ENCODE measurements at places on chromosomes 7 and 10. TPM values are rescaled to one million over a fixed set of nuclear protein-coding genes. Genes with fewer than 3 reads are reported as not detected.
A peak's percentile ranks its signal among the peaks of the same experiment; 100 is the strongest.

AKR1C8 gene
- 0.33 TPM for total RNA-seq

LIPJ gene
- total RNA-seq, result not detected

RTKN2 gene
- total RNA-seq, result 5.1 TPM

ACTL6B gene
- total RNA-seq, result not detected

ZNF804B gene
- total RNA-seq, result not detected

FAM25G gene
- total RNA-seq, result not detected

NRCAM gene
- not detected for total RNA-seq

FANK1 gene
- total RNA-seq, result 0.50 TPM

FAM24B gene
- 8.1 TPM for total RNA-seq

NME8 gene
- total RNA-seq, result not detected

OPALIN gene
- not detected for total RNA-seq

GRCh38 chr10:33465747-33466146 is 131.3 kb upstream of the NRP1 start:
- no peak for DNase-seq

DNA sequence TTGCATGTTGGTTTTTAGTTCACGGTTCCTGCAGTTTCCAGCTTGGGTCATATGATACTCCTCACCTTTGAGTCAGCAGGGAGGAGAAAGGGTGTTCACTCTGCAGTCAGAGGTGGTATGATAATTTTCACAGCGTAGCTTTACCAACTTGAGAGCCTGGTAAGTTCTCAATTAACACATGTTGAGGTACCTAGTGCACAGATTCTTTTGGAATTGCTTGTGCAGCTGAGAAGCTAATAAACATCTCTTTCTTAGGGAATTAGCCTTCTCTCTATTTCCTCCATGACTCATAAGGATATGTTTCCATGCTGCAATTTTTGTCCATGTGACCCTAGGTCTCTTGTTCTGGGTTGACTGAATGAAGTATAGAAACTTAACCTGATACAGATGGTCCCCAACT is 166.6 kb downstream of the KIF20B start:
- DNase-seq, result no peak

DNA sequence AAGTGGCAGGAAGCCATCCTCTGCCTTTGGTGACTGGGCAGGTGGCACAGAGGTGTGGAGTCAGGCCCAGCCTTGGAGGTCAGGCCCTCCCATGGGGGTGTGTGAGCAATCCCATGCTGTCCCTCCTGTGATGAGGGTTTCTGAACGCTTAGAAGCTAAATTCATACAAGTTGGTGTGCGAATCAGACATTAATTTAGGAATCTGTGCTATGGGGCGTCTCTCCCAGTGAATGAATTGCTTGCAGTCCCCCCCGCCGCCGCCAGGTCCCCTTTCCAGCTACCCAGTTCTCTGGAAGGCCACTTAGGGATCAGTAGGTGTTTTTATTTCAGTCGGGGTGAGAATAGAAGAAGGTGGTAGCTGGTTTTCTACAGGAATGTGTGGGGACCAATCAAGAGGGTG is 37.5 kb downstream of the LRRC18 start:
- no peak for DNase-seq

- DNase-seq, result no peak
Observed at GRCh38 chr7:125218076-125218475, 288.5 kb upstream of the POT1 start.

DNA sequence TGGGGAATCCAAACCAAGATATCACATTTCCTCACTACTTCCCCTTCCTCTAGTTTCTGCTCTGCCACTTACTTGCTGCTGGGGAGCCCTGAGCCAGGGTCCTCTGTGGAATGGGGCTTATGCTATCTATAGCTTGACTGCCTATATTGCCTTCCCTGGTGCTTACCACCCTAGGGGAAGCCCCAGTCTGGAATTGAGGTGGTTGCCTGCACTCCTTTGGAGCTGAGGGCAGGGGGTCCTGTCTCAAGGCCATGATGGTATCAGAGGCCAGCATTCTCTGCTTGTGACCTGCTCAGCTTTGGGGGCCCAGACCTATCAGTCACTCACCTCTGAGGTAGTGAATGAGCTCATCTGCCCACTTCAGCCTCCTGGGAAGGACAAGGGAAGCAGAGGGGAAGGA is 29.3 kb upstream of the INMT start:
- no peak for DNase-seq

DNA sequence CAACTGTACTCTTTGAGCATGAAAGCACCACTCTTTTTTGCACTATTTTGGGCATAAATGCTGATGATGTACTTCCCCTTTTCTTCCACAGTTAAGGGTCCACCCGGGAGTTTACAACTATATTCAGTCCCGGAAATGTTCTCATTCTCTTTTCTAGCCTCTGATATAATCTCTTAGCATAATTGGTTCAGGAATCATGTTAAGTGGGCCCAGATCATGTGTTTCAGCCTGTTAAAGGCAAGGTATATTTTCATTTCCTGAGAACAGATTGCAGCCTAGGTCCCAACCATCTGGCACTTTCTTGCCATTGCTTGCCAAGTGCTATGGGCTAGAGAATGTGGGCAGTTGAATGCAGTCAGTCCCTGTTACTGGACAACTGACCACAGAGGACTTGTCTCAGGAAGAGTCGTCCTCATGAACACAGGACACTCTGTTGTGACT is 111.4 kb upstream of the GLCCI1 start:
- DNase-seq, result no peak

GRCh38 chr10:5045095-5045494 is 41.4 kb upstream of the AKR1C2 start:
- DNase-seq, result no peak

- no peak for DNase-seq
Observed at GRCh38 chr10:82092111-82092510, 217.1 kb downstream of the NRG3 start.

DNA sequence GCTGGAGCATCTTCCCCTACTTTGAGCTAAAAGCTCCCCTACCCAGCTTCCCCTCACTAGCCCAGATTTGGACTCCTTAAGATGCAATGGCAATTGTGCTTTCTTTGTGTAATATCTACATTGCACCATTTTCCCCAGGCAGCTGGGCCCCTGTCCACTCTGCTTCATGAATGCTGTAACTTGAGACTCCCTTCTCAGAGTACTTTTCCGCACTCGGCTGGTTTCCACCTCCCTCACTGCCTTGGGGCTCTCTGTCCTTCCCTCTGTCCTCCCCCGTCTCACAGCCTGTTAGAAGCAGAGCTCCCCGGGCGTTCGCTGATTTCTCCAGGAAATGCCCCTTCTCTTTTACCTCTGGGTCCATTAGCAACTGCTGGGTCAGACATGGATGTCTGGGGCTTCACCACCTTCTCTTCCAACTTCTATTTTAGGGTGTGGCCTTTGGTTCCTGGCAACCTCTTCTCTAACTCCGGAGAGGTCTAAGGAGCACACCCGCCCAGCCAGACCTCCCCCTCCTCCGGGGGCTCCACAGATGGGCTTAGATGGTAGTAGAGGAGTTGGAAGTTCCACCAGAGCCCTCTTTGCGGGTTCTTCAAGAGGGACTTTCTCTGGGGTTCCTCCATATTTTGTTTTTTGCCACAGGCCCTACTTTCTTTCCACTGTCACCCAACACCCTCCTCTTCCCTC is 2.9 kb upstream of the TMEM72 start:
- no peak for DNase-seq

- no peak for DNase-seq
Observed at GRCh38 chr7:44398953-44399574, 73.7 kb upstream of the CAMK2B start.

DNA sequence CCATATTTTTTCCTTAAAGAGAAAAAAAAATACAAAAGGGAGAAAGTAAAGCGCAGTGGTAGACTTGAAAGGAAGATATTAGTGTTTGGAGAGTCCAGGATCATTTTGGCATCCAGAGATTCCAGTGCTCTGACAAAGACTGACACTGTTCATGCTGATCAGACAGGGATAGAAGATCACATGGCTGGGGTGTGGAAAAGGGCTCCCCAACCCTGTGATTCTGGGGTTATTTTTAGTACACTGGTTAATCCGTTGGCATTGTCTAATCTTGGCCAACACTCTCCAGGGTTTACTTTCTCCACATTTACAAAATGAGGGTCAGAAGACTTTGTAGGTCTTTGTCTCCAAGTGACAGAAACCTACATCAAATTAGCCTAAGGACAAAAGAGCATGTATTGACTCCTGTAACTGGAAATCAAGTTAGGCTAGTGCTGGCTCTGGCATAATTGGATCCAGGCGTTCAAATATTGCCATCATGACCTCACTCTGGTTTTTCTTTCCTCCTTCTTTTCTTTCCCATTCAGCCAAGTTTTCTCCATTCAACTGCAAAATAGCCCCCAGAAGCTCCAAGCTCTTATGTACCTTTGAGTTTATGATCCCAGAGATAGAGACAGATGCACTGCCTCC is 181.6 kb downstream of the PHTF2 start:
- DNase-seq, result no peak

GRCh38 chr7:105691680-105692564 is 110.6 kb upstream of the EFCAB10 start:
- DNase-seq, result peak; percentile 78

DNA sequence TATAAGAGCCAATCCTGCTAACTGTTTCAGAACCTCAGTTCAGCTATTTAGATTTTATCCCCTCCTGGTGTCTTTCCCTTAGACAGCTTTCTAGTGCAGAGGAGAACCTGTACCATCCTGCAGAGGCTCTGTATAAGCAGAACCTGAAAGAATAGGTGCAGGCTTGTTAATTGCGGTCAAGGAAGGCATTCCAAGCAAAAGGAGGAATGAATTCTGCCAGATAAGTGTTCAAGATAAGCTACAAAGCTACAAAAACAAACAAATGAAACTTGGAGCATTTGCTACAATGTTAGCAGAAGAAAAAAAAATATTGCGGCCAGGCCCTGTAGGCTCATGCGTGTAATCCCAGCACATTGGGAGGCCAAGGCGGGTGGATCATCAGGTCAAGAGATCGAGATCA is 32.6 kb upstream of the AGMO start:
- no peak for DNase-seq

DNA sequence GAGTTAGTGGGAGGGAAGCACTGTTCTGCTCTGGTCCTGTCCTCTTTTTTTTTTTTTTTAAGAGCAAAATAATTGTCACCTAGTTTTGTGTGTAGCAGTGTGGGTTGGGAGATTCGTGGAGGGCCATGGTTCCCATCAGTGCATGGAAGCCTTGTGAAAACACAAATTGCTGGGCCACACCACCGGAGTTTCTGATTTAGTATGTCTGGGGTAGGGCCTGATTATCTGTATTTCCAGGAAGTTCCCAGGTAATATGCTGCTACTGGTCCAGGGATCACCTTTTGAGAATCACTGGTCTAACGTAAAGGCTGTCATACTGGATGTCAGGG is 191.3 kb downstream of the GATA3 start:
- DNase-seq, result peak; percentile 27

- no peak for DNase-seq
Observed at GRCh38 chr10:99360934-99361333, 31.8 kb downstream of the CNNM1 start.

- no peak for DNase-seq
Observed at GRCh38 chr7:154743206-154743605, 259.7 kb downstream of the PAXIP1 start.

- DNase-seq, result no peak
Observed at GRCh38 chr7:96085953-96086352, 235.9 kb downstream of the SLC25A13 start.

DNA sequence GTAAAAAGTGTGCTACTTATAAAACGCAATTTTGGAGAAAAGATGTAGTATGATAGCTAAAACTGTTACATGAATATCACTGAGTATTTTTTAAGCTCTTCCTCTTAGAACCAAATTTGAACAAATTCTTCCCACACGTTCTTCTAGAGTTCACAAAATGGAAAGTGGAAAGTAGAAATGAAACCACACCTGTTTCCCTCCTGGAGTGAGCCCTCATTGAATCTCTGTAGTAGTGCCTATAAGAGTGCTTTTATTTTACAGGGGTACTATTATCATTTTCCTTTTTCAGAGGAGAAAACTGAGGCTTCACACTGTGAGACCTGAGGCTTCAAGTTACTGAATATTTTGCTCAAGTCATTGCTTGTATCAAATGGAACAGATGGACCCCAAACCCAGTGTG is 393.0 kb downstream of the NRG3 start:
- DNase-seq, result no peak

DNA sequence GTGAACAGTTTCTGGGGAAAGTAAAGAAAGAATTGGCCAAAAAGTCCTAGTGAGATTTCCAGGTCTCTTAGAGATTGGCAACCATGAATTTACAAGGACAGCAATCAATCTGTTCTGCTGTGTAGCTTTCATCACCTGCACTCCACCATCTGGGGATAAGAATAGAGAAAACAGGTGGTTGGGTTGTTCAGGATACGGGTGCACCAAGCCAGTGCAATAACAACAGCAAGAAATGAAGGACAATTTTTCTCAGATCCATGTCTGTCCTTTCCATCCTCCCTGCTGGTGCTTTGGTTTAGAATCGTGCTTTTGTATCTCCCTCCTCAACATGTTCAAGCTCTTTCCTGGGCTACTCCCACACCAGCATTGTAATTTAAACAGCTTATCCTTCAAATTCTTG is 787.7 kb downstream of the GRID1 start:
- no peak for DNase-seq

GRCh38 chr10:74926791-74927585 is 100.6 kb downstream of the KAT6B start:
- no peak for DNase-seq

DNA sequence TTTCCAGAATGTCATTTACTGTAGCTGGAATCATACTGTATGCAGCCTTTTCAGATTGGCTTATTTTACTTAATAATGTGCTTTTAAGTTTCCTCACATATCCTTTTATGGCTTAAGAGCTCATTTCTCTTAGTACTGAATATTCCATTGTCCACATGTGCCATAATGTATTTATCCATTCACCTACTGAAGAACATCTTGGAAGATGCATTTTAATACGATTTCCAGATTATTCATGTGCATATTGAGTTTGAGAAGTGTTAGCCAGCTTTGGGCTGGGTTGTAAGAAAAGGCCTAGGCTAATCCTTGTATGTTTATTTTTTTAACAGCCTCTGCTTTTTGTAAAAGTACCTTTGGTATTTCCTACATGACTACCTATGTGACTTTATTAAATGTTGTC is 109.3 kb upstream of the MDFIC start:
- no peak for DNase-seq

GRCh38 chr10:129935867-129936152 is 28.3 kb downstream of the EBF3 start:
- no peak for DNase-seq

DNA sequence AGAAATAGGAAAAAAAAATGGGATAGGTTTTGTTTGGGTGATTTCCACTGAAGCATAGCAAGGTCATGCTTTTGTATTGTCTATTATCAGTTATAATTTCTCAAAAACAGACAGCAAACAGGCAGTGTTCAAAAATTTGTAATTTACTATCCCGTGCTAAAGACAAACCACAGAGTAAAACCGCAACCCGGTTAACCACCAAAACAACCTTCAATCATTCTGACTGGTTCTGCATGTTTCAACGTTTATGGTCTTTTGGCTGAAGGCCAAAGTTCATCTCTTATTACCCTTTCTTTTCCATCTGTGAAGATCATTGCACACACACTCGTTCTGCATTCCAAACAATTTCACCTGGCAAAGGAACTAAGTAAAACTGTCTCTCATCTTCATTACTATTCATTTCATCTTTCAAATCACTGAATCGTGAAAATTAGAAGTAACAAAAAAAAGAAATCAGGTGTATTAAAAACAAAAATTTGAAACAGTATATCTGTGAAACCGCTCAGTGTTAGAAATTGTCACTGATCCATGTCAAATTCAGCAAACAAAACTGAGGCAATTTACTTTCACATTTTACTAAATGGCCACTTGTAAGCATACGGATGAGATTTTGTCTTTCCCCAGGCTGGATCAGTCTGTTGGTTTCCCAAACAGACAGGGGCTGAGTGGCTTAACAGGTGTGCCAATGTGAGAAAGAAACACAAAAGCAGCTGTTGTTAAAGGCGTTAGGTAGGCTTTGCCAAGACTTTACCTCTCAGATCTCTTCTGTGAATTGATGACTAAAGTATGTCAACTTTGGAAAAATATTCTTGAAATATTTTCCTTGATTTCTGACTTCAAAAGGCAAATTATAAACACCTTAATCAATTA is 539.6 kb downstream of the CNTNAP2 start:
- no peak for DNase-seq

Data from activated CD4-positive, alpha-beta memory T cell treated with anti-CD3 and anti-CD28 coated beads for 36 hours (primary cell).